Mesothelial cell of epicardium (in vitro differentiated cells): ENCODE measurements at places on chromosomes 3 and 15. TPM values are rescaled to one million over a fixed set of nuclear protein-coding genes. Genes with fewer than 3 reads are reported as not detected.
A peak's percentile ranks its signal among the peaks of the same experiment; 100 is the strongest.

The PLCH1 gene
- 1.0 to 1.3 TPM (median 1.2 TPM) in 3 replicates for total RNA-seq

The PAQR9 gene
- 0.09 to 0.18 TPM in 2 of 3 replicates, not detected in the other for total RNA-seq

The ADAMTS7 gene
- 98.7 to 101 TPM (median 99.2 TPM) in 3 replicates for total RNA-seq

The SKIL gene
- total RNA-seq: 323 to 328 TPM (median 325 TPM) in 3 replicates

The RASGRP1 gene
- 3.7 to 4.8 TPM (median 4.4 TPM) in 3 replicates for total RNA-seq

The THAP10 gene
- 2.3 to 3.6 TPM (median 2.9 TPM) in 3 replicates for total RNA-seq

- H3K4me3 ChIP-seq: no peak overlapping the region
- peaks cover 53% of the 10 kb centered on the region for H3K4me1 ChIP-seq
- H3K27me3 ChIP-seq: no peaks in the 10 kb centered on the region
- H3K27ac ChIP-seq: peak overlapping the region; percentile 98
Observed at GRCh38 chr3:11593318-11594034, 50.2 kb downstream of the VGLL4 start.

DNA sequence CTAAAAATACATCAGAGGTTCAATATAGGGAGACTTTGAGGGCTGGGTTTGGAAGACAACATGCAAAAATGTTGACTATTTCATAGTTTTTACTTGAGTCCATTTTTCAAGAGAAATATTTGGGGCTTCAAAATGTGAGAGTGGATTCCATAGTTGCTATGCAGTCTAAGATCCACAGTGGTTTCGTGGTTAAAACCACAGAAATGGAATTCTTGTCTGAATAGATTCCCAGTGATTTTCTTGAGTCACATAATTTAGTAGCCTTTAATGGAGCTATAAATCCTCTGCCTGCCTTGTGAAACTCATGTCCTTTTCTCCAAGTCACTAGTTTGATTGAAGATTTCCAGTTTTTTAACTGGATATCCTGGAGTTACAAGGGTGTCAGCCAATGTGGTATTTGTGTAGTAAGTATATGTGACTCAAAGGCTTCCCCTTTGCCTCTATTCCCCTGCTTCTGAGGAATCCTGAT, 94.7 kb upstream of the RBMS3 start:
- peaks cover 3% of the 10 kb centered on the region for H3K36me3 ChIP-seq
- no peaks in the 10 kb centered on the region for H3K27me3 ChIP-seq
- DNase-seq: no peak
- peaks cover 20% of the 10 kb centered on the region for H3K4me1 ChIP-seq

- H3K36me3 ChIP-seq: no peaks in the 10 kb centered on the region
- H3K27ac ChIP-seq: no peak overlapping the region
- H3K27me3 ChIP-seq: peaks cover 8% of the 10 kb centered on the region
Observed at GRCh38 chr15:65033659-65034269, 4.3 kb upstream of the MTFMT start.

GRCh38 chr3:124935264-124935663, 713 bp upstream of the MUC13 start:
- DNase-seq: no peak
- H3K36me3 ChIP-seq: no peaks in the 10 kb centered on the region
- H3K27me3 ChIP-seq: peaks cover 2% of the 10 kb centered on the region
- H3K4me3 ChIP-seq: no peak overlapping the region
- H3K4me1 ChIP-seq: peaks cover 7% of the 10 kb centered on the region
- no peak overlapping the region for H3K27ac ChIP-seq

DNA sequence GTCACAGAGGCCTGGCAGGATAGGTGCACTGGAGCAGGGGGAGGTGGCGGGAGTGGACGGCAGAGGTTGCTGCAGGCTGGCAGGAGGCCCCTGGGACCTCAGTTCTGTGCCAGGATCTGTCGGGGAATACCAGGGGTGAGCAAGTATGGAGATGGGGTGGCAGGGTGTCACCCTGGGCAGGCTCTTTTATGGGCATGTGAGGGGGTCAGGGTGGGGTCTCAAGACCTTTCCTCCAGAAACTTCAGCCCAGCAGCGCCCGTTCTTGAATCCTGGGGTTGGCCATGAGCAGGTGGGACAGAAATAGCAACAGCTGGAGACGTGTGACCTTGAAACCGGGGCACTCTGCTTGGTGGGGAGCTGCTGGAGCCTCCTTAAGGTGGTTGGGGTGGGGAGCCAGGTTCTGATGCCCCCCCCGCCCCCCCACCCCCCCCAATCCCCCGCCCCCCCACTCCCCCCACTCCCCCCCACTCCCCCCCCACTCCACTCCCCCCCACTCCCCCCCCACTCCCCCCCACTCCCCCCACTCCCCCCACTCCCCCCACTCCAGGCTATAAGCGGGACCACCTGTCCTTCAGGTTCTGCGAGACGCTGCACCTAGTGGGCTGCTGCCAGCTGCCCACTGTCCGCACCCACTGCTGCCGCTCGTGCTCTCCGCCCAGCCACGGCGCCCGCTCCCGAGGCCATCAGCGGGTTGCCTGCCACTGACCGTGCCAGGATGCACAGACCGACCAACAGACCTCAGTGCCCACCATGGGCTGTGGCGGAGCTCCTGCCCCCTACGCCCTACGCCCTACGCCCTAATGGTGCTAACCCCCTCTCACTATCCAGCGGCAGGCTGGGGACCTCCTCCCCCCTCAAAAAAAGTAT, 84.9 kb downstream of the TBC1D2B start:
- no peaks in the 10 kb centered on the region for H3K36me3 ChIP-seq
- H3K27me3 ChIP-seq: no peaks in the 10 kb centered on the region
- H3K27ac ChIP-seq: peak overlapping the region; percentile 49
- H3K4me1 ChIP-seq: peaks cover 10% of the 10 kb centered on the region

- no peaks in the 10 kb centered on the region for H3K27me3 ChIP-seq
- no peak overlapping the region for H3K4me3 ChIP-seq
- DNase-seq: no peak
- H3K36me3 ChIP-seq: peaks cover 2% of the 10 kb centered on the region
- H3K27ac ChIP-seq: no peak overlapping the region
Observed at GRCh38 chr15:39287322-39288195, 293.3 kb upstream of the THBS1 start.

DNA sequence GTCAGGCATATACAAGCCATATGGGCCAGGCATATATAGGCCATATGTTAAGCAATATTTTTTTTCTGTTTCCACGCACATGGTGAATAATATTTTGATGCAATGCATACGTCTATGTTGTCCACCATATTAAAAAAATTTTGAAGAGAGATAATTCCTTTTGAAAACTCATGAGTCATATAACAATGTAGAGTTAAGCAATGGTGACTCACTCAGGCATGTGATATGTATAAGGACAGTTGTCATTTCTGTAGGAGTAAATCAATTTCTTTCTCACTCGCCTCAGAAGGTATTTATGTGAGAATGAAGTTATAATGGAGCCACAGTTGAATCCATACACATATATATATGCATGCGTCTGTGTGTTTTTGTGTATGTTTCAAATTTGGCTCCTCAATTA, 272.6 kb downstream of the EPHA3 start:
- H3K4me1 ChIP-seq: peaks cover 14% of the 10 kb centered on the region
- no peaks in the 10 kb centered on the region for H3K27me3 ChIP-seq
- no peak overlapping the region for H3K27ac ChIP-seq
- DNase-seq: no peak

DNA sequence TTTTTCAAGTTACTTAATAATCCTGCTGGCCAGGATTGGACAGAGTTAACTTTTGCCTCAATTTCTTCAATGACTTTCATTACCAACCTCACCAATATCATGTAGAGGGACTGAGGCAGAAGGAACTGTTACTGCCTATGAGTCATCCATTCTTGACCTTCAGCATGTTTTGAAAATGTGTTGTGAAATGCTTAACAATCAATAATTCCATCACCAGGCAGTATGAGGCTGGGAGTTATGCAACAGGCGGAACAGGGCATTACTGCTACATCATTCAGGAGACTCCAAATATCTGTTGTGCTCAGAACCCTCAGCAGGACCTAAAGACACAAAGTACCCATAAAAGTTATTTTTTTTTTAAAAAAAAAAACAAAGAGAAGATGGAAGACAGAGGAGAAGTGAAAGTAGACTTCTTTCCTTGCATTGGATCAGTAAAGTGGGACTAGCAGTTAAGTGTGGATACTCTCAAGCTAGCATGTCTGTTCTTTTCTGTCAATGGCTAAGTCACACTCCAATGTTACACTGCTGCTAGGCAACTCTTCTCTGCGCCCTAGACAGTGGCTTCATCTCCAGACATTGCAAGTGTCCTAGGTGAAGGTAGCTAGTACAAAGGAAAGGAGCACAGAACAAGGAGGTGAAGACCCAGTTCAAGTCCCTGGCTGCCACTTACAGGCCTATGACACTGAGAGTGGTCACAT, 184.9 kb upstream of the LPP start:
- H3K27me3 ChIP-seq: peaks cover 28% of the 10 kb centered on the region
- H3K4me1 ChIP-seq: no peaks in the 10 kb centered on the region
- no peaks in the 10 kb centered on the region for H3K36me3 ChIP-seq
- no peak for DNase-seq
- H3K27ac ChIP-seq: no peak overlapping the region

DNA sequence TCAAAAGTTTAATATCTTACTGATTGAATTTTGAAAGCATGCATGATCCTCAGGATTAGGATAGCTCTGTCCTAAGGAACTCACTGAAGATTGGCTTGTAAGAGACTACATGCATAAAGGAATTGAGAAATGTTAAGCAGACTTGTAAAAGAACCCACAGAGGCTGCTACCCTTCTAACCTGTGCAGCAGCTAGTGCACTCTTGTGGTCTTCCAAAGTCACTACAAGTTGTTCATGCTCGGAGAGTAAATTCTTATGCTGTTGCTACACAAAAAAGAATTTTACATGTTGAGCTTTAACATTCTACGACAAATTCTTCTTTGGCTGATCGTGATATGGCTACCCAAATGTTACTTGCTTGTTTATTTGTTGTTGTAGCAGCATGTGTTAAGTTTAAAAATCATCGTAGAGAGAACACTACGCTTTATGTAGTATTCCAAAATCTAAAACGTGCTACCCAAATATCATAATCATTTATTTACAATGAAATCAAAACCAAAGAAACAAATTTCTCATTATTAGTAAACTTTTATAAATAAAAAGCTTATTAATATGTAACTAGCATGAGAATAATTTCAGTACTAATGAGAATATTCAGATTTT, 55.0 kb downstream of the GOLIM4 start:
- peaks cover 27% of the 10 kb centered on the region for H3K36me3 ChIP-seq
- H3K27ac ChIP-seq: no peak overlapping the region
- DNase-seq: no peak
- H3K4me3 ChIP-seq: no peak overlapping the region
- H3K27me3 ChIP-seq: no peaks in the 10 kb centered on the region
